Effector memory CD8-positive, alpha-beta T cell (primary cell): ENCODE measurements at places on chromosomes 4 and X.

- DNase-seq: no peak
Measured at GRCh38 chr4:144650311-144651005, 4.5 kb downstream of the HHIP start.

DNA sequence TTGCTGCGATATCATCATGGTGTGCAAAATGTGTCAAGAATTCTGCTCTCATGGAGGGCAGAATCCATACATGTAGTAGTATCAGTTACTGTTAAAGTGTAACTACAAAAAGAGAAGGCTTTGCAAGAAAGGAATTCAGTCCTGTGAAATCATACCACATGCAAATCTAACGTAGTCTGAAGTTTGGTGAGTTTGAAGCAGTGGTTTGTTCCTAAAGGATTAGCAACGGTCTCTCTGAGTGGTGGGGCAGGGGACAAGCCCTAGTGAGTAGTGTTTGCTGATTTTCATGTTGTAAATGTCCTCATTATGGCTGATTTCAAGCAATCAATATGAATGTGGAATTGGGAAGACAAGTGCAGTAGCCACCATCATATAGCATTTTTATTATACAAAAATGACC is 47.1 kb upstream of the CLNK start:
- no peak for DNase-seq

- no peak for DNase-seq
Measured at GRCh38 chr4:88957570-88957969, 99.4 kb downstream of the FAM13A start.

- no peak for DNase-seq
Measured at GRCh38 chrX:20026278-20026677, 35.4 kb upstream of the BCLAF3 start.

DNA sequence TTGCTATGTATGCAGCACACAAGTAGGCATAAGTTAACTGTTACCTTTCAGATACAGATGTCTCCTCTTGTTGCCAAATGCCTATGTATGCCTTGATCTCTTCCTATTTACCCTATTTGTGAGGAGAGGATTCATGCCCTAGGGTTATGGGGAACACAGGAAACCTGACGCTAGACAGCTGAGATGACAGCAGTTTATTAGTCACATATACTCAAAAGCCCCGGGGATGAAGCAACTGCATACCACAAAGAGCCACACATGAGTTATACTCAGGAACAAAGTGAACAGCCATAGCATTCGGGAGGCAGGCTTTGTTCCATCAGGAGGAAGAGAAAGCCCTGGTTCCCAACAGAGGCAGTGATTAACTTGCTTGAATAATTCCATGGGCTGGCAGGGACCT is 1011.7 kb upstream of the PCDH7 start:
- no peak for DNase-seq

- no peak for DNase-seq
Measured at GRCh38 chr4:105060628-105061027, 86.0 kb upstream of the TET2 start.

GRCh38 chrX:1601768-1602085 is 10.3 kb downstream of the AKAP17A start:
- DNase-seq: no peak

GRCh38 chr4:158042591-158043030 is 130.2 kb downstream of the GASK1B start:
- DNase-seq: no peak
